ENCODE measurements at places on chromosomes 13 and 19. TPM values are rescaled to one million over a fixed set of nuclear protein-coding genes. Genes with fewer than 3 reads are reported as not detected.

GSX1 gene
- total RNA-seq = not detected

RXFP2 gene
- total RNA-seq = not detected

PPP1R13L gene
- 20.7 TPM for total RNA-seq

VSTM1 gene
- total RNA-seq = not detected

STARD13 gene
- total RNA-seq = 19.3 TPM

GNA15 gene
- 0.13 TPM for total RNA-seq

C5AR1 gene
- total RNA-seq = not detected

KLK2 gene
- not detected for total RNA-seq

FBN3 gene
- not detected for total RNA-seq

ZNF773 gene
- total RNA-seq = 12.1 TPM

CLEC11A gene
- 2.1 TPM for total RNA-seq

FCHO1 gene
- 0.63 TPM for total RNA-seq

BRCA2 gene
- total RNA-seq = 5.1 TPM

MEDAG gene
- 110 TPM for total RNA-seq

EFNA2 gene
- 0.25 TPM for total RNA-seq

CRLF1 gene
- total RNA-seq = 0.13 TPM

TINCR gene
- total RNA-seq = not detected

CCDC194 gene
- not detected for total RNA-seq

KLF1 gene
- total RNA-seq = 0.25 TPM

AXL gene
- total RNA-seq = 5.8 TPM

ZNF429 gene
- 2.3 TPM for total RNA-seq

ZNF154 gene
- 0.13 TPM for total RNA-seq

ODAD3 gene
- 0.13 TPM for total RNA-seq

CBY2 gene
- total RNA-seq = not detected

S1PR4 gene
- 0.63 TPM for total RNA-seq

IGFL2 gene
- total RNA-seq = not detected

MTIF3 gene
- 37.0 TPM for total RNA-seq

ERICH4 gene
- total RNA-seq = not detected

CD79A gene
- 0.13 TPM for total RNA-seq

SIGLEC11 gene
- not detected for total RNA-seq

ZNF136 gene
- 3.7 TPM for total RNA-seq

MEF2B gene
- total RNA-seq = not detected

ZNF610 gene
- total RNA-seq = 1.7 TPM

CTU1 gene
- 5.4 TPM for total RNA-seq

ZNF880 gene
- total RNA-seq = 19.0 TPM

ADAMTSL5 gene
- not detected for total RNA-seq

LRP3 gene
- total RNA-seq = 13.0 TPM

OR7D2 gene
- 0.25 TPM for total RNA-seq

MAG gene
- not detected for total RNA-seq

WDR88 gene
- total RNA-seq = not detected

PRRG2 gene
- total RNA-seq = 2.4 TPM

EDDM13 gene
- 1.8 TPM for total RNA-seq
